Prostate gland (tissue), 2 donors: ENCODE measurements at places on chromosomes 2 and 18. TPM values are rescaled to one million over a fixed set of nuclear protein-coding genes. Genes with fewer than 3 reads are reported as not detected.
A peak's percentile ranks its signal among the peaks of the same experiment; 100 is the strongest.

GRCh38 chr2:96697476-96697875 is 42.4 kb downstream of the LMAN2L start:
- no peaks in the 10 kb centered on the region for H3K4me1 ChIP-seq
- no peaks in the 10 kb centered on the region for H3K36me3 ChIP-seq
- no peak for DNase-seq
- no peak overlapping the region for H3K27ac ChIP-seq
- H3K27me3 ChIP-seq, result no peaks in the 10 kb centered on the region

NTSR2 gene
- total RNA-seq, result 0.34 TPM

DNA sequence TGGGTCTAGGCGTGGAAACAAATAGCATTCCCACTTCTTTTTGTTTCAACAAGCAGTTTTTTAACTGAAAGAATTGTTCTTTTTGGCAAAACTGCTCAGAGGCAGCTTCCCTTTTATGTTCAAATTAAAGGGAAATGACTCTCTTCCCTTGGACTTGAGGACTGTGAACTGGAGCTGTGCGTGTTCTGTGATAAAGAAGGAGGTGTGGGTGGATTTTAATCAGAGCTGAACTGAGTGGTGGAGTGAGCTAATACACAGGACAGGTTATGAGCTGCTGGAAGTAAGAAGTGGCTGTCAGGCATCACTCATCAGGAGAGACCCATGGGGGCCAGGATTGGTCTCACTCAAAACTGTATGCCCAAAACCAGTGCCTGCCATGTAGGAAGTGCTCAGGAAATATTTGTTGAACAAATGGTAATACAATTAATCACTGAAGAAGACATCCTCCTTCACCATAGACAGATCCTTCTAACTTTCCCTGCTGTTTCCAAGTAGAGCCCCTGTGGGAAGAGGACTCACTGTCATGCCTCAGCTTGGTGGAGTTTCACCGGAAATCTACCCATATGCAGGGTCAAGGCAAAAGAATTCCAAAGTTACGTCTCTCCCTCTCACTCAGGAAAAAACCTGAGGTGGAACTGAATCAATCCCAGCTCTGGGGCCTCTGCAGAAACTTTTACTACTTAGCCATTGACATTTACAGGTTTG is 55.9 kb downstream of the FEZ2 start:
- DNase-seq, result no peak
- no peak overlapping the region for H3K27ac ChIP-seq
- H3K4me1 ChIP-seq, result no peaks in the 10 kb centered on the region
- H3K36me3 ChIP-seq, result no peaks in the 10 kb centered on the region
- no peaks in the 10 kb centered on the region for H3K27me3 ChIP-seq

DNA sequence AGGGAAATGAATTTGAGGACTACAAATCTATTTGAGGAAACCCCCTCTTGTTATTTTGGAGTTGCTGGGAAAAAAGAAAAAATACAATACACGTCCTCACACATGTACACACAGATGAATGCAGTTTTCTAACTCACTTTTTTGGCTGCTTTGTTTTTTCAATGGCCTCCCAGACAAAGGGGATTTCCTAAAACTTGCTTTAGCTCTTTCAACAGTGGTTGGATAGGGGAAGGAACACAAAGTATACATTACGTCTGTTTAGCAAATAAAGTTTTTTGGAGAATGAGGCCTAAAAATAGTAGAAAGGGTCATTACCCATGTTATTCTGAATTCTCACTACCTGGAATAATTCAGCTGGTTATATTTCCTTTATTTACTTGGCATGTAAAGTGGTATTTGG is 125.3 kb upstream of the ITGB6 start:
- no peak for DNase-seq
- H3K4me3 ChIP-seq, result no peak overlapping the region
- H3K27ac ChIP-seq, result no peak overlapping the region
- H3K27me3 ChIP-seq, result no peaks in the 10 kb centered on the region
- no peaks in the 10 kb centered on the region for H3K36me3 ChIP-seq

DNA sequence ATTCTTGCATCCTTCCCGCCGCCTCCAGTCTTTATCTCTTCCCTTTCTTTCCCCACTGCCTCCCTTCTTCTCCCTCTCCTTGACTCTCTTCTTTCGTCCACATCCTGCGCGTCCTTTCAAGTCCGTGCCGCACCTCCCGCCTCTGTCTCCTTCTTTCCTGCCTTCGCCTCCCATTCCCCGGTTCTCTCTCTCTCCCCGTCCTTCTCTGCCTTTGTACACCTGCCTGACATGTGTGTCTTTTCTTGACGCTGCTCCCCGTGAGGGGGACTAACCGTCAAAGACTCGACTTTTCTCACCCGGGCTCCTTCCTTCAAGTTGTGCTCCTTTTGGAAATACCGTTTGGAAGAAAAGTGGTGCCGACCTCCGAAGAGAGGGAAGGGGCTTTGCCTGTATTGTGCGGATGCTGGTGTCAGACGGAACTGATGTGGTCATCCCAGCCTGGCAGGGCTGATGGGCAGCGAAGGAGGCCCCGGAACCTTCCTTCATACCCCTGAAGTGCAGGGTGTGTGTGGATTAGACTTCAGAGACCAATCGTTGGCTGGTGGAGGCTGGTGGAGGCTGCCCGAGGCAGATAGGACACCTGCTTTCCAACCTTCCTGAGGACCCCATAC is 879 bp downstream of the TMEM178A start:
- peak overlapping the region; percentile 55 for H3K4me3 ChIP-seq
- H3K27ac ChIP-seq, result no peak overlapping the region
- H3K27me3 ChIP-seq, result no peaks in the 10 kb centered on the region
- H3K36me3 ChIP-seq, result no peaks in the 10 kb centered on the region

- H3K27me3 ChIP-seq, result no peaks in the 10 kb centered on the region
- H3K27ac ChIP-seq, result no peak overlapping the region
- peaks cover 8% of the 10 kb centered on the region for H3K4me1 ChIP-seq
- no peaks in the 10 kb centered on the region for H3K36me3 ChIP-seq
- H3K4me3 ChIP-seq, result no peak overlapping the region
Observed at GRCh38 chr2:8575834-8576423, 105.9 kb upstream of the ID2 start.

LINC00305 gene
- not detected for total RNA-seq

GRCh38 chr2:241158546-241158900 is 8.3 kb downstream of the PPP1R7 start:
- no peak overlapping the region for H3K27ac ChIP-seq
- no peak for DNase-seq
- H3K4me1 ChIP-seq, result peaks cover 8% of the 10 kb centered on the region
- H3K4me3 ChIP-seq, result no peak overlapping the region
